ENCODE measurements at places on chromosomes 4 and X.

DNA sequence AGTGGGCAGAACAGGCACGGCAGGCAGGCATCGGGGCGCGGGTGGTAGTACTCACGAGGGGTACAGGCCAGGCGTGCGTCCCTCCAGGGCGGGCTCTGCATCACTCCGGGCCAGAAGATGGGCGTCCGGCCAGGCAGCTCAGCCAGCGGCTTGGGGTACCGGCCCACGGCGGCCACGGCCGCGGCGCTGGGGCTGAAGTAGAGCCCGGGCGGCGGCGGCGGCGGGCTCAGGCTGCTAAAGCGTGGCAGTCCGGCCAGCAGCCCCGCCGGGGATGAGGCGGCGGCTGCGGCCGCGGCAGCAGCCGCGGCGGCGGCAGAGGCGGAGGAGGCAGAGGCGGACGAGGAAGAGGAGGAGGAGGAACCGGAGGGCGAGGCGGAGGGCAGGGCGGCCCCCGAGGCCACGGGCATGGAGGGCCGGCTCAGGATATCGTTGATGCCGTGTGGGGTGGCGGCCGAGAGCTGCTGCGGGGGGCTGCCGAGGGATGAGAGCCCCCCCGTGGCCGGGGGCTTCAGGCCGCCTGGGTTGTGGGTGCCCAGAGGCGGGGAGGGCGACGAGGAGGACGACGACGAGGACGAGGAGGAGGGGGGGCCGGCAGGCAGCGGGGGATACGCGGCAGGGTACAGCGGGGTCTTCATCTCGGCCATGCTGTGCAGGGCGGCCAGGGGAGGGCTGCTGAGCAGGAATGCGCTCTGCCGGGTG is 1.4 kb downstream of the NKX6-1 start:
- no peak for DNase-seq

DNA sequence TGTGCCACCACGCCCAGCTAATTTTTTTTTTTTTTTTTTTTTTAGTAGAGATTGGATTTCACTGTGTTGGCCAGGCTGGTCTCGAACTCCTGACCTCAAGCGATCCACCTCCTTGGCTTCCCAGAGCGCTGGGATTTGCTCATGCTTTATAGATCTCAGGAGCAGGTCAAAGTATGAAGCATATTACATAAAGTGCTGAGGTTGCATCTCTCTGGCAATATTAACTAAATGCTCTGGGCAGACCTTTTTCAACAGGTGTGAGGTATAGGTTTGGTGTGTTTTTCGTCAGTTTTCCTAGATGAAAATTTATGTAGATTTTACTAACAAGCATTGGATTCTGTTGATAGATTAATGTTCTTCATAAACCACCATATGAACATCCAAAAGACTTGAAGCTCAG is 19.3 kb upstream of the GCNA start:
- no peak for DNase-seq

- no peak for DNase-seq
These were observed 5.1 kb upstream of the MYOZ2 start for GRCh38 chr4:119130365-119131065.

DNA sequence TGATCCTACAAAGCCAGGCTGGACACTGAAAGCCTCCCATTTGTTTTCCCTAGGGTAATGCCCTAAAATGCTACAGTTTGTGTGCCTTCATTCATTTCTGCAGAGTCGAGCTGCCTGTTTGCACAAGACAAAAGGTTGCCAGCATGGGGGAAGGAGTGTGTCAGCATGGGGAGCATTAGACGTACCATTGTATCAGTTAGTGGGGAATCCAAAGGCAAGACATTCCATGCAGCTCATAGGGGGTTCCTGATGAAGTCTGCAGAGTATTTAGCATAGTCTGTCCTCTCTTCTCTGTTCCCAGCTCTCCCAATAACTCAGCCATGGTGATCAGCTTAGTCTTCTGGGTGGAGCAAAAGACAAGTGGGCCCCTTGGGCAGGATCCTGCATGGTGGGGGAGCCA is 276.9 kb upstream of the PCDH7 start:
- no peak for DNase-seq

DNA sequence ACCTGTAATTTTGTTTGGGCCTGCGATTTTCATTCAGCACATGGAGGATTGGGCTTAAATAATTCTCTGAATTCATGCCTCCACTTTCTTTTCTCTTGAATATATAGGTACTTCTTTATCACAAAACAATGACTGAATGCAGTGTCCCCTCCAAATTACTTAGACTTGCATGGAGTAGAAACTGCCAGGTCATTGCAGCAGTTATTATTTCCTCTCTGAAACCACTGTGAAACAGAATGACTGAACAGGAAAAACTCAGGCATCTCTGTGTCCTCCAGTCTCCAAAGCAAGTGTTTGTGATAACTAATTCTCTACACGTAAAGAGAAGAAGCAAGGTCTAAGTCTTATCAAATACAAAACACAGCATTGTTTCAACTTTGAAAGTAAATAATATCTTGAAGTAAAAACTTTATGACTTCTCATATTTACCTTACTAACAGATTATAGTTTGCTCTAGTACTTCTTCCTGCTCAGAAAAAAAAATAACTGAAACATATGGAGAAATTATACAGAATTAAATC is 144.5 kb upstream of the DIAPH2 start:
- no peak for DNase-seq

GRCh38 chr4:77040270-77040669 is 35.5 kb downstream of the CCNI start:
- no peak for DNase-seq

DNA sequence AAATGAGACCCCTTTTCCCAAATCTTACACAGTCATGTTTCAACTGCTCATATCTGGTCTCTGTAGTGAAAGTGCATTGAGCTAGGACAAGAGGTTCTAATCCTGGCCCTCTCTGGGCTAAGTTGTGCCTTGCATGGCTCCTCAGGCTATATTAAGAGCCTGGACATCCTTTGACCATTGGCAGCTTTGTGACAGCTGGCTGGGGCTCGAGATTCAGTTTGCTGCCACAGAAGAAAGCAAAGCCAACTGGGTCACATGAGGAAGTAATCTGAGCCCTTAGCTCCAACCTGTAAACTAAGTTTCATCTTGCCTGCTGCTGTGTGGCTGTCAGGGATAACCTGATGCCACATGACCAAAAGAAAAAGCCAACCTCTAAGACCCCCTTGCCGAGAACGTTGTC is 51.8 kb upstream of the JADE1 start:
- DNase-seq: no peak

- no peak for DNase-seq
These were observed 243.8 kb downstream of the PALLD start for GRCh38 chr4:168740691-168741090.

DNA sequence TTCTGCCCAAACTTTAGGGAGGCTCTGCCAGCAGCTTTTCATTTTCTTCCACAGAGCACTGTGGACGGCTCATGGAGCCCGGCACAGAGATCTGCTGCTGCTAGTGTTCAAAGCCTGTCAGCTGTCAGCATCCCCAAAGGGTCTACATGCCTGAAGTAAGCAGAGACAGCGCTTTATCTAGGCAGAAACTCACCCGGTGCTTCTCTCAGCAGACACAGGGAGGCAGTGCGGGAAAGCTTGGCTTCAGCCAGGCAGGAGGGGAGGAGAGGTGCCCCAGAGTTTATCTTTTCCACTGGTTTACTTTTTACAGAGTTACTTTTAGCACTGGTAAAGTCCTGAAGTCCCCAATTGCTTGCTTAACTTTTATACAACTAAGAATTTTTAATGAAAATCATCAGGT is 339.3 kb downstream of the NKX6-1 start:
- DNase-seq: no peak

DNA sequence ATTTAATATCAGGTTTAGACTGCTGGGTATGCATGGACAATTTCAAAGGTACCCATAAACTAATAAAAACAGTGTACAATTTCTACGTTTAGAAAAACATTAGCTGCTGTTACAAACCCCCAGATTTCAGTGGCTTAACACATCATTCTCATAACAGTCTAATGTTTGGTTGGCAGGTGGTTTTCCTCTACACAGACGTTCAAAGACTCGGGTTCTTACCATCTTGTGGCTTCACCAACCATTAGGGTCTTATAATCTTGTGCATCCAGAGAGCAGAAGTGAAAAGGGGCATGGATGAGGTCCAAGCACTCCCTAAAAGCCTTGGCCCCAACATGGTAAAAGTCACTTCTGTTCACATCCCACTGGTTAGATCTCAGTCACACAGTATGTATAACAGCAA is 71.6 kb downstream of the SH3RF1 start:
- DNase-seq: no peak

GRCh38 chrX:49116716-49117115 is 6.8 kb downstream of the GPKOW start:
- no peak for DNase-seq

GRCh38 chr4:101271516-101271915 is 75.8 kb downstream of the PPP3CA start:
- no peak for DNase-seq

DNA sequence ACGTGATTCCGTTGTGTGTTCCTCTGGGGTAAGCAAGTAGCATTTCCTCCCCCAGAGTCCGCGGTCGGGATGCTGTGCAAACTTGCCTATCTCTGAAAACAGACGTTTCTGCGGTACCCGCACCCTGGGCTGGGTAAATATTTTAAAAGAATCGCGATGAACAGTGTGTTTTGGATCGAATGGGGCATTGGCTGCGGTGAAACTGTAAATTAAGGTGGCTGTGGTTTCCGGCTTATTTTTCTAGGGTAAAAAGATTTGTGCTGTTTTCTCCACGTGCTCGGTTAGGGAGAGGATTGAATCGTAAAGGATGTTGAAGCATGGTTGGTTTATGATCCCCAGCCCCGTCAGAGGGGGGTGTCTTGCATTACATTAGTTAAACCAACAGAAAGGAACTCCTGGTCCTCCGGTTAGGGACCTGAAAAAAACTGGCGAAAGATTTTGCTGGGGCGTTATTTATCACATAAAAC is 1.2 kb downstream of the HHIP start:
- DNase-seq: peak; percentile 25

DNA sequence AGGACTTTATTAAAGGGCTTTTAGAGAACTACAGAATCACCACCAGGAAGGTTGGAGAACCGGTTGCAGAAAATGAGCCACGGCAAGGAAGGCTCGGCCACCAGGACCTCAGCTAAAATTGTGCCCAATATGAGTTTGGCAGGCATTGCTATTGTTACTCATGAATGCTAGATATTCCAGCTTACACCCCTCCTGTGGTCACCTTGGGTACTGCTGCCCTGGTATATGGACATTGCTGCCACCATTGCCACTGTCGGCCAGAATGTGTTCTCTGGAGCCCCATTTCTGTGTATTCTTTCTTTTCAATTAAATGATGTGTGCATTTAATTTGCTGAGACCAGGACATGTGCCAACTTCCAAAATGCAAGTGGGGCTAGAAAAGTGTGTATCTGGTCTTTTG is 626.7 kb upstream of the BOD1L1 start:
- no peak for DNase-seq

- no peak for DNase-seq
These were observed at the start of gene XK for GRCh38 chrX:37685381-37686359. XK (plus strand) TSS chrX:37685791; CDS start chrX:37685962, 171 bp downstream.

DNA sequence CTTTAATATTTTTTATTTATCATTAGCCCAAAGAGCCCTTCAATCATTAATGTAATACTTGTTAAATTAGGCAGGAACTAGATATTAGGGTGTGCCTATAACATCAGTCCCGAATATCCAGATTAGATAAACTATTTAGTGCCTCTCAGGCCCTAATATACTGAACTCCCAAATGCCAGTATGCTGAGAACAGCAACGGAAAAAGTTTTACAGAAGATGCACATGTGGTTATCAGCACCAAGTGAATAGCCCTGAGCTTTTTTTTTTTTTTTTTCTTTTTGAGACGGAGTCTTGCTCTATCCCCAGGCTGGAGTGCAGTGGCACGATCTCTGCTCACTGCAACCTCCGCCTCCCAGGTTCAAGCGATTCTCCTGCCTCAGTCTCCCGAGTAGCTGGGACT is 13.0 kb upstream of the ELF2 start:
- DNase-seq: no peak

DNA sequence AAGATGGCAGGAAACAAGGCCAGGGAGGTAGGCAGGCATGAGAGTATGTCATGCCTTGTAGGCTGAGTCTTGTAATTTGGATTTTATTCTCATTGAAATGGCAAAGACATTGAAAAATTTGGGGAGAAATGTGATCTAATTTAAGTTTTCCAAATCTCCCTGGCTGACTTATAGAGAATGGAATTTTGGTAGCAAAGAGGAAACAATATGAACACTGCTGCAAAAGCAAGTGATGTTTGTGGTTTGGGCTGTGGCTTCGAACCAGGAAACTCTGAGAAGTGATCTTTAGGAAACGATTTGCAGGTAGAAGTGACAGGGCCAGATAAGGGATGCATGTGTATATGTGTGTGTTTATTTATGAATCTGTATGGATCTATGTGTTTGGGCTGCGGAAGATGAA is 35.6 kb downstream of the ARSJ start:
- DNase-seq: no peak

- DNase-seq: no peak
These were observed 15.8 kb downstream of the DCTD start for GRCh38 chr4:182901337-182901736.

GRCh38 chr4:80151981-80152380 is 45.3 kb upstream of the PRDM8 start:
- DNase-seq: no peak

DNA sequence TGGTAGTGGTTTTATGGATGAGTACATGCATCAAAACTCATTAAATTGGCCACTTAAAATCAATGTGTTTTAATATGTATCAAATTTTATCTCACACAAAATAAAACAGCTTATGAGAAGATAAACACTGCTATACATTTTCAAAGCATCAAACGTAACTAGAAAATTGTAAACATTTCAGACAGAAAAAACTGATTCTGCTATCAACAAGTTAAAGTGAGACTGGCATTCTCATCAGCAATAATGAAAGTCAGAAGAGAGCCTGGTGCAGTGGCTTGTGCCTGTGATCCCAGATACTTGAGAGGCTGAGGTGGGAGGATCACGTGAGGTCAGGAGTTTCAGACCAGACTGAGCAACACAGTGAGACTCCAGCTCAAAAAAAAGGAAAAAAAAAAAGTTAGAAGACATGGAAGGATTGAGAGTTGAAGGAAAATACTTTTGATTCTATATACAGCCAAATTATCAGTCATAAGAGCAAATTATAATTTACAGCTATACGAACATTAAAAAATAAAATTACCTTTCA is 2.9 kb downstream of the TBCK start:
- DNase-seq: no peak

DNA sequence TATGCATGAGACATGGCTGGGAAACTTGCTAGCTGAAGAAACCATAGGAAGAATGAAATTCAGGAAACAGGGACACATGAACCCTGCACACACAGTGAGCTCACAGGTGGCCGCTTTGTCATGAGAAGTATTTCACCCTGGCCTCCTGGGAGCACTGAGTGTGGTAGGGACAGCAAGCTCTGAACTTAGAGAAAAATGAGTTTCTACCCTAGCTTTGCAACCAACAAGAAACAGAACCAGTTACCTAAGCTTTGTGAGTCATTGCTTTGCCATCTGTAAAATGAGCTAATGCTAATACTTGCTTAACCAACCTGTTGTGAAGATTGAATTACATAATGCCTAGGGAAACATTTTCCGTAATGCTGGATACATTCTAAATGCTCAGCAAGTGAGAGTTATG is 206.6 kb upstream of the HS3ST1 start:
- DNase-seq: no peak

DNA sequence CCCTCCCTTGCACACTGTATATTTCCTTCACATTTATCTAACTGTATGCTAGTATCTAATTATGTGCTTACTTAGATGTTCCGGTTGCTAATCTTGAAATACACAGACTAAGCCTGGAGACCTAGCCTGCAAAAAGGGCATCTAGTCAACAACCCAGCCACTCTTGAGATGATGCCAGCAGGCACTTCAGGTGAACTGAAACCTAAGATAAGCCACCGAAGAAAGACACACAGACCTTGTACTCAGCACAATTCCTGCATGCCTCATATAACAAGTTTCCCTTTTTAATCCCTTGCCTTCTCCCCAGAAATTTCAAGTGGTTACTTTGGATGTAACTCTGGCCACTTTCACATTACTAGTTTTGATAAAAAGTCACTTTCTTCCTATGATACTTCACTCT is 2506.6 kb downstream of the ARAP2 start:
- DNase-seq: no peak
